ENCODE measurements at places on chromosomes 5 and 9. TPM values are rescaled to one million over a fixed set of nuclear protein-coding genes. Genes with fewer than 3 reads are reported as not detected.

Gene GNA14
- 0.37 TPM for total RNA-seq

Gene AK3
- 42.7 TPM for total RNA-seq

Gene RGS3
- total RNA-seq = 13.9 TPM

Gene CSF1R
- total RNA-seq = not detected

Gene EQTN
- not detected for total RNA-seq

Gene DRD1
- total RNA-seq = not detected

Gene ZFYVE16
- total RNA-seq = 21.9 TPM

Gene FGFR4
- total RNA-seq = 52.8 TPM

Gene DROSHA
- 106 TPM for total RNA-seq

Gene ERGIC1
- 77.0 TPM for total RNA-seq

Gene PRRT1B
- 1.0 TPM for total RNA-seq

Gene PLK2
- total RNA-seq = 26.2 TPM

Gene MEIKIN
- total RNA-seq = not detected

Gene CYSRT1
- 1.9 TPM for total RNA-seq

Gene LCN1
- total RNA-seq = not detected

Gene TAF11L10
- not detected for total RNA-seq

Gene SPTLC1
- total RNA-seq = 73.5 TPM

Gene SHROOM1
- total RNA-seq = 7.0 TPM

Gene PLEKHG4B
- total RNA-seq = 44.3 TPM

Gene SPOCK1
- 10.9 TPM for total RNA-seq

Gene SETX
- total RNA-seq = 44.3 TPM

Gene SLC6A7
- not detected for total RNA-seq

Gene FLT4
- 6.3 TPM for total RNA-seq

Gene TMEM8B
- 9.3 TPM for total RNA-seq

Gene CEL
- 4.0 TPM for total RNA-seq

Gene ZNF454
- total RNA-seq = not detected

Gene SREK1
- total RNA-seq = 59.6 TPM

Gene MORN5
- not detected for total RNA-seq

Gene ARAP3
- total RNA-seq = 27.6 TPM

Gene SLC36A2
- total RNA-seq = 0.07 TPM

Gene FCN2
- not detected for total RNA-seq

Gene IRGM
- 0.13 TPM for total RNA-seq

Gene HSD17B3
- not detected for total RNA-seq

Gene TRAF1
- 1.4 TPM for total RNA-seq

Gene DDX4
- not detected for total RNA-seq

Gene AGXT2
- total RNA-seq = not detected

Gene ELAVL2
- 16.8 TPM for total RNA-seq

Gene CORO2A
- 15.8 TPM for total RNA-seq

Gene GFI1B
- total RNA-seq = not detected

Gene ZNF883
- 10.7 TPM for total RNA-seq

Gene CCL19
- not detected for total RNA-seq

Gene PCSK1
- total RNA-seq = 2.0 TPM

Gene SPARC
- 323 TPM for total RNA-seq

Gene IL33
- not detected for total RNA-seq

Gene STKLD1
- 0.57 TPM for total RNA-seq

Gene MACIR
- total RNA-seq = 11.0 TPM

Gene KCNIP1
- total RNA-seq = 0.24 TPM

Gene ADGRD2
- 1.2 TPM for total RNA-seq

Gene ACOT12
- not detected for total RNA-seq

Gene GPR150
- total RNA-seq = not detected

Gene FBP2
- not detected for total RNA-seq

Gene EIF4E1B
- total RNA-seq = 1.3 TPM

Gene SLC34A3
- not detected for total RNA-seq

Gene PDCD1LG2
- total RNA-seq = not detected

Gene CAMK4
- 6.3 TPM for total RNA-seq

Gene OBP2B
- total RNA-seq = not detected

Gene NDUFAF2
- total RNA-seq = 31.4 TPM

Measured in H9 (cell line).